ENCODE measurements at places on chromosomes 3 and 15. TPM values are rescaled to one million over a fixed set of nuclear protein-coding genes. Genes with fewer than 3 reads are reported as not detected.

The SLC22A14 gene
- 11.9 TPM for polyA plus RNA-seq

The MST1R gene
- polyA plus RNA-seq = 15.9 TPM

The ADGRG7 gene
- not detected for polyA plus RNA-seq

The ALDH1A3 gene
- polyA plus RNA-seq = 29.5 TPM

The STX19 gene
- 0.29 TPM for polyA plus RNA-seq

The CSPG4 gene
- polyA plus RNA-seq = 4.4 TPM

The ALPK3 gene
- polyA plus RNA-seq = 3.0 TPM

The CNTN6 gene
- polyA plus RNA-seq = 0.22 TPM

The LRRC15 gene
- polyA plus RNA-seq = 0.75 TPM

The FBXW12 gene
- polyA plus RNA-seq = 0.98 TPM

The ACOX2 gene
- polyA plus RNA-seq = 27.1 TPM

The ALG1L2 gene
- polyA plus RNA-seq = not detected

The FETUB gene
- polyA plus RNA-seq = 2.4 TPM

The BAHD1 gene
- polyA plus RNA-seq = 47.9 TPM

The HCN4 gene
- polyA plus RNA-seq = 9.1 TPM

The CNTN4 gene
- polyA plus RNA-seq = 37.7 TPM

The KLHL6 gene
- polyA plus RNA-seq = 1.4 TPM

The LRRC34 gene
- 32.8 TPM for polyA plus RNA-seq

The ATG3 gene
- polyA plus RNA-seq = 200 TPM

The CASR gene
- polyA plus RNA-seq = 0.30 TPM

The CDCP1 gene
- polyA plus RNA-seq = 2.5 TPM

The CCR8 gene
- polyA plus RNA-seq = not detected

The TGFBR2 gene
- polyA plus RNA-seq = 35.3 TPM

The DLL4 gene
- 2.0 TPM for polyA plus RNA-seq

The HTR3E gene
- polyA plus RNA-seq = not detected

The CELF6 gene
- polyA plus RNA-seq = 10.1 TPM

The PCNP gene
- 89.1 TPM for polyA plus RNA-seq

The CCDC54 gene
- 112 TPM for polyA plus RNA-seq

All from testis (tissue), 5 donors.